ENCODE measurements at places on chromosomes 11 and 22.
A peak's percentile ranks its signal among the peaks of the same experiment; 100 is the strongest.

GRCh38 chr22:45577746-45578523 lies 75.3 kb downstream of the FBLN1 start:
- peak; percentile 77 for DNase-seq

DNA sequence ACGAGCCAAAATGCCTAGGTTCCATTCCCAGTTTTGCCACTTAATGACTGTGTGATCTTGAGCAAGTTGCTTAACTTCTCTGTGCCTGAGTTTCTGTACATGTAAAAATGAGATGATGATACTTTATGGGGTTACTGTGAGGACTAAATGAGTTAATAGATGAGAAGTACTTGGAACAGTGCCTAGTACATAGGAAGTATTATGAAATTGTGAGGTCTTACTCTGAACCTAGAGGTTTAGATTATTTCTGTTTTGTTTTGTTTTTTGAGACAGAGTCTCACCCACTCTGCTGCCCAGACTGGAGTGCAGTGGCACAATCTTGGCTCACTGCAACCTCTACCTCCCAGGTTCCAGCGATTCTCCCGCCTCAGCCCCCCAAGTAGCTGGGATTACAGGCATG lies 227.0 kb upstream of the POU2AF2 start:
- DNase-seq: no peak

GRCh38 chr11:130765406-130765805 lies 150.9 kb downstream of the SNX19 start:
- DNase-seq: no peak

DNA sequence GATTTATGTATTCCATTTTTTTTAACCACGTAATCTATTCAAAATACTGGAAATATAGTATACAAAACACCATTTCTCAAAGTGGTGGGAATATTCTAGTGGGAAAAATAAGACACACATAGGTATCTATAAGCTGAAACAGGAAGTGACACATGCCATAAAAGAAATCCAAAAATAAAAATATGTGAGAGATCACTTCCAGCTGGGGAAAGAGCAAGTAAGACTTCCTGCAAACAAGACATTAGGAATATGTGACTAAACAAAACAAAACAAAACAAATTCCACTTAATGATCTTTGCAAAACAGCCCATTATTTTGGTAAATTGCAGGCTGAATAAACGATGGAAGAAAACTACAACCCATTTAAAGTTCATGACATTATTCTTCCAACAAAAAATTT lies 107.3 kb upstream of the CEP126 start:
- no peak for DNase-seq

GRCh38 chr11:39768214-39768613 lies 1691.2 kb downstream of the LRRC4C start:
- DNase-seq: no peak

DNA sequence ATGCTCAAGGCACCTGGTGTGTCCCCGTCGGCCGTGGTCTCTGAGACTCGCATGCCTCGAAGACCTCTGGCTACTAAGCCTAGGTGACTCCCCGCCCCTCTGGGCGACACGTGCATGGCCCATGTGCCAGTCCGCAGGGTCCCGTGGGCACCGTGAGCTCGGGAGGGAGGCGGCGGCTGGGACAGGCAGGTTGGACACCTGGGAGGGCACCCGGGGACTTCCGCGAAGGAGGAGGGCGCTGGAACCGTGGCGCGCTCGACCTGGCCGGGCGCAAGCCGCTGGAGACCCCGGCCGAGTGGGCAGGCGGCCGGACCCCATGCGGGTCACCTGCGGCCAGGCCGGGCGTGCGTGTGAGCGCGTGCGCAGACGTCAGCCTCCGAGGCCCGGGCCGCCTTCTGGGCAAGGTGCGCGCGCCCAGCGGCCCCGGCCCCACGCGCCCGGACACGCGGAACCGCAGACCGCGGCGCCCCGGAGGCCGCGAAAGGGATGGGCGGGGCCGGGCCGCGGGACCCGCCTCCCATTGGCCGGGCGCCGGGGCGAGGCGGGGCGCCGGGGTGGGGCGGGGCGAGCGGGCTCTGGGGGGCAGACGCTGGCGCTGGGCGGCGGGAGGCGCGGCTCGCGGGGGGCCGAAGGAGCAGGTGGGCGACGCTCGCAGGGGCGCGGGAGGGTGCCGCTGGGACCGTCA lies 579 bp upstream of the RASD2 start:
- peak; percentile 50 for DNase-seq

GRCh38 chr11:44903035-44903434 lies 47.6 kb downstream of the TP53I11 start:
- DNase-seq: no peak

- DNase-seq: no peak
These were observed 190.4 kb downstream of the MAML2 start for GRCh38 chr11:96152623-96153022.

GRCh38 chr22:19696504-19697276 lies 17.6 kb upstream of the SEPTIN5 start:
- DNase-seq: no peak

GRCh38 chr11:1530686-1531448 lies 41.2 kb downstream of the DUSP8 start:
- no peak for DNase-seq

- no peak for DNase-seq
These were observed 38.3 kb upstream of the IGSF9B start for GRCh38 chr11:133995066-133995465.

GRCh38 chr22:38930512-38930911 lies 26.9 kb upstream of the APOBEC3A start:
- no peak for DNase-seq

DNA sequence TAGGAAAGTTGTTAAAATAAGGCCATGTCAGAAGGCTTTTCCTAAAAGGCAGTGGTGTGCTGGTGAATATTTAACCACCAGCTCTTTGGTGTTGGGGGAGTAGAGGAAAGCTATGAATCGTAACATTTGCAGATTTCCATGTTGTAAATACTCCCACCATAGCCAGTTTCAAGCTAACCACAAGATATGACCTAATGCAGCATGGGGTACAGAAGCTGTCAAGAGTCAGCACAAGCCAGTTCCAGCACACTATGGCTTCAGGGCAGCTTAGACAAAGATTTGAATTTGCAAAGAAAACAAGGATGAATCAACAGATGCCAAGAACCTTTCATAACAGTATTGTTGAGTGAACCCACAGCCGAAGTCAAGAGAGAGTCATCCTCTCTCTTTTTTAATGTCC lies 40.0 kb downstream of the COMMD9 start:
- no peak for DNase-seq

DNA sequence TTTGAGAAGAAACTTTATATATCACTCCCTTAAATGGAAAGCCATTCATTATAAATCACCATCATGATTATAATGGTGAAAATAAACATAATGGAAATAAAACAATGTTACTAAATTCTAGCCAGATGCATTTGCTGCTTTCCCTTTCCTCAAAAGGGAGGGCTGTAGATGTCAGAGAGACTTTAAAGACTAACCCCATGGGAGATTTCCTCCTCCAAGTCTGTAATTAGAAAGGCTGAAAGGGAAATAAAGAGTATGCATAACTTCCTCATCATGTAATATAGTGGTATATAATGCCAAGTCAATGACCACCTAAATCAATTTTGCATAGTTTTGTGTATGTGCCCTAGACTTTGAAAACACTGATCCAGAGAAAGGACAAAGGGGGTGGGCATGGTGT lies 6.4 kb downstream of the CD6 start:
- no peak for DNase-seq

GRCh38 chr11:2576549-2576948 lies 123.2 kb downstream of the KCNQ1OT1 start:
- no peak for DNase-seq

DNA sequence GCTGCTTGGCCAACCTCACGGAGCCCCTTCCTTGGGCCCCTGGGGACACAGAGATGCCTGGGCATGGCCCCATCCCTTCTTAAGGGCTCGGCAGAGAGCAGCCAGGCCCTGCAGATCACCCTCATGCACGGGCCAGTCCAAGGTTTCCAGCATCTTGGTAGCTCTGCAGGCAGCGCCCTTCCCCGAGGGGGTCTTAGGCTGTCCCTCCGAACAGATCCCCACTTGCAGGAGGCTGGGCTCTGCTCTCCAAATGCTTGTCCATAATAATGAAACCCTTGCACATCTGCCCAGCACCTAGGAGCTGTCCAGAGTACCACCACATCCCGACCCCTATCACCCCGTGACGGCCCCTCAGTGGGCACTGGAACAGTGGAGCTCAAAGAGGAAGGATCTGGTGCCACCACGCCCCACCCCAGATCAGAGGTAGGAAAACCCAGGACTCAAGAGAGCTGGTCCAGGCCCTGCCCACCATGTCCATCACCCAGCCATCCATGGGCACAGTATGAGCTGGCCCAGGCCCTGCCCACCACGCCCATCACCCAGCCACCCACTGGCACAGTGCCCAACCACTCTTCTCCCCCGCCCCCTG lies 92.5 kb upstream of the PRR5 start:
- no peak for DNase-seq

GRCh38 chr22:40507491-40507890 lies 129.0 kb downstream of the MRTFA start:
- no peak for DNase-seq

DNA sequence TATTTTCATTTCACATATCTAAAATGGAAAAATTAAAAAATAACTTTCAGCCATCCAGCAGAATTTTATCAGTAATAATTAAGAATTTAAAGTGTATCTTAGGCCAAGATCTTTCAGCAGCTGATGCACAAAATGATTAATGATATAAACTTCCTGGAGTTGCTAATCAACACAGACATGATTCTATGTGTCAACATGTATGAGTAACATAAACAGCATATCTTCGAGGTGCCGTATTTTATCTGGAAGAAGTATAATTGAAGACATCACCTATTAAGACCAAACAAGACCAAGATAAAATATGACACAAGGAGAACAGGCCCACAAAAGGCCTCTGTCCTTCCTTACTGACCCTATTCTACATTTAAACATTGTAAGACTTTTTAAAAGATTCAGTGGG lies 45.2 kb downstream of the SLC5A12 start:
- DNase-seq: no peak

- DNase-seq: no peak
These were observed 136.5 kb downstream of the TRIM29 start for GRCh38 chr11:120001178-120002090.

DNA sequence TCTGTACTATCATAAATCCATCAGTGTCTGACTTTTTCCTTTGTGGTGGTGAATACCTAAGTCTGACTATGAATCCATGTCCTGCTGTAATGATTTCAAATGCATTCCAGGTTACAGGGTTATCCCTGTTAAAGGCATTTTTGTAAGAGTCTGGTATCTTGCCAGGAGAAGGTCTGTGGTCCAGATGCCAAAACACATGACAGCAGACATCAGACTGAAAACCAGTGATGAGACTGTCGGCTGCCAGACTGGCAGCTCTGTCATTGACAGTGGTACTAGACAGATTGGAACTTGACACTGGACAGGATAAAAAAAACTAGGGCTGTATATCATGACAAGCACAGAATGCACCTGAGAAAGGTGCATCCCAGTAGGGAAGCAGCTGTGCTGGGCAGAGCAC lies 301.8 kb upstream of the FAT3 start:
- DNase-seq: no peak

DNA sequence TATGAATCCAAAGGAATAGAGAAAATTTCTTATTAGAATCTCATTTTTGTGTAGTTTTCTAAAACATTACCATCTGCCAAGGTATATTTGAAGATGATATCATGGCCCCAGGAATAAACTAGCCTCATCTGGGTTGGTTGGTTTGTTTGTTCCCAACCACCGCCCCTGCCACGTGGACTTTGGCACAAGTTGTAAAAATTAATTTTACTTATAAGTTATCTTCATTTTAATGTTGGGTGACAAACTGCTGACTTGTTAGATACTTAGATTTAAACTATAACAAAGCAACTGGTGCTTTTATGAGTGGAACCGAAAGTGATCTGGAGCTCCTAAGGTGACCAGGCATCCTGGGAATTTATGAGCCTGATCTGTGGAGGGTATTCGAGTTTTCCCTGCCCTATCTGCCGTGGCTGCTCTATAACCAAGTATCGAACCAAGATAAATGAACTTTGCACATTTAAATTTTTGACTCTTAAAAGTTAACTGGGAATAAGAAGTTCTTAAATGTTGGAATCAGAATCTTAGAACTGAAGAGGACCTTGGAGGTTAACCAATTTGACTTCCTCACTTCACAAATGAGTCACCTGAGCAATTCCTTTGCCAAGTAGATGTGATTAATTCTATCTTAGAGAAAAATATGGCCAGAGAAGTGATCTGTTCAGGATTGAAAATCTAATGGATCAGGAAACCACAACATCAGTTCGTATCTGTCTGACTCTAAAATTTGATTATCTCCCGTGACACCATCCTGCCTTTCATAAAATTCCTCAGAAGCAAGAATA lies 129.1 kb upstream of the ARHGAP42 start:
- no peak for DNase-seq

DNA sequence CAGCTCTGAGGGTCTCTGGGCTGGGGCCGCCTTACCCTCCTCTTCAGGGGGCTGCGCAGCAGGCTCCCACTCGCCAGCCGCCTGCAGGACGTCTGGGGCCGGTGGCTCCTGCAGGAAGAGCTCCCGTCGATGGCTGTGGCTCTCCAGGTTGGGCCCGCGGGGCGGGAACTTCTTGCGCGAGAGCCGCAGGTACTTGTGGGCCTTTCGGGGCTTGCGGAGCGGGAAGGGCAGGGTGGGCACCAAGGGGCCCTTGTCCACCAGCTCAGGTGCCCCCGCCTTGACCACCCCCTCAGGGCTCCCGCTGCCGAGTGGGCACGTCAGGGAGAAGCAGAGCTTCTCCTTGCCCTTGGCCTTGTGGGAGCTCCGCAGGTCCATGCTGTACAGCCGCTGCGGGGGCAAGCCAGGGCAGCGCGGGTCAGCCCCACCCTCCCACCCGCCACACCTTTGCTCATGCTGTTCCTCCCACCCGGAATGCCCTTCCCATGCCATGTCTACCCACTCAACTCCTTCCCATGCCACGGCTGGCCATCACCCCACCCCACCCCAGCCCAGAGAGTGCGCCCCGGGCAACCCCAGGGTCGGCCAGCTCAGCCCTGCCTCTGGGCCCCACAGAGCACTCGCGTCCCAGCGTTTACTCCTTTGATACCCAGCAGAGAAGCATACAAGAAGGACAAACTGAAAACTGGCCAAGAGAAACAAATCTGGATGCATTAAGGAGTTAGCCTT lies 18.0 kb downstream of the CBX7 start:
- DNase-seq: no peak

GRCh38 chr11:57653163-57653562 lies 3.5 kb upstream of the YPEL4 start:
- no peak for DNase-seq

DNA sequence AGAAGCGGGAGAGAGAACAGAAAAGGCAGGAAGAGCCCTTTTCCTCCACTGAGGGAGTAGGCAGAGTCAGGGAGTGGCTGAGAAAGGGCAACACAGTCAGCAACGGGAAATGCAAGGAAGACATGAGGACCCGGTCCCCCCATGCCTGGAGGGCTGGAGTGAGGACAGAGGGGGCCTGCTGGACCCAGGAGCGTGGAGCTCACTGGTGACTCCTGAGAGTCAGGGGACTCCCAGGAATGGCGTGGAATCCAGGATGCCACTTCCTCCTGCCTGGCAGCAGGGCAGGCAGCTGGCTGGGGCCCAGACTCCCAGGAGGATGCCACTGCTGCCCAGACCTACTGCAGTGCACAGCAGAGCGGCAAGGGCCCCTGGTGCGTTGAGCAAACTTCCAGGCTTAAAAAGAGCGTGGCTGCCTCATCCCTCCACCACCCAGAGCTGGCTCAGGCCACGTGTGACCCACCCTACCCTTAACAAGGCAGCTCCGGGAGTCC lies 11.3 kb downstream of the C11orf21 start:
- DNase-seq: no peak

GRCh38 chr11:83523676-83524075 lies 237.5 kb upstream of the CCDC90B start:
- no peak for DNase-seq

GRCh38 chr11:12193515-12194336 lies 83.3 kb downstream of the MICAL2 start:
- DNase-seq: no peak

- DNase-seq: no peak
These were observed at the start of gene MGAT3 for GRCh38 chr22:39456522-39457197. Gene MGAT3, plus strand, starts transcription at chr22:39457012. Its CDS starts 30,336 bp downstream, at chr22:39487348.

All from left ventricle myocardium inferior (tissue), 1 donor.